Activated CD4-positive, CD25-positive, alpha-beta regulatory T cell (primary cell): ENCODE measurements at places on chromosomes 6 and 20.

GRCh38 chr6:53956068-53956711 is 155.1 kb upstream of the MLIP start:
- no peak for DNase-seq

DNA sequence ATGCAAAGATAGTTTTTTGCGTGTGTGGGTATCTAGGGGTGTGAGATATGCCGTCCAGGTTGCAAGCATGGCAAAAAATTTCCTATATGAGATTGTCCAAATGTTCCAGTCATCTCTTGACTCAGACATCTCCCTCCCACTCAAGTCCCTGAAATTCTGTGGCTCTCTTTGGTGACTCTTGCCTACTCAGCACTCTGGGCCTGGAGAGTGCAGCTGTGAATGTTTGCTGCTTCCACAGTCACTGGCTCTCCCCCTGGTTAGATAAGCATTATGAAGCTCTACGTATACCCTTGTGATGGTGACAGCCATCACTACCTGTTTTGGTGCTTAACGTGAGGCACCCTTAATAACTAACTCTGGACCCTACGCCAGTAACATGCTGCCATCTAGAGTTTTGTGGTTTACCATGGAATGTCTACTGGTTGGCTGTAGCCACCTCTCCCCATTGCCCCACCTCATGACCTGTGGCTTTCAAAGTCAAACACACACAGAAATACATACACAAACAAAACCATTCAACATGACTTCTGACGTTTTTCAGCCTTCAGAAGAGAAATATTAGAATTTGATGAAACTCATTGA is 621.9 kb upstream of the CITED2 start:
- no peak for DNase-seq

GRCh38 chr20:60372822-60373221 is 414.6 kb downstream of the CDH26 start:
- no peak for DNase-seq

DNA sequence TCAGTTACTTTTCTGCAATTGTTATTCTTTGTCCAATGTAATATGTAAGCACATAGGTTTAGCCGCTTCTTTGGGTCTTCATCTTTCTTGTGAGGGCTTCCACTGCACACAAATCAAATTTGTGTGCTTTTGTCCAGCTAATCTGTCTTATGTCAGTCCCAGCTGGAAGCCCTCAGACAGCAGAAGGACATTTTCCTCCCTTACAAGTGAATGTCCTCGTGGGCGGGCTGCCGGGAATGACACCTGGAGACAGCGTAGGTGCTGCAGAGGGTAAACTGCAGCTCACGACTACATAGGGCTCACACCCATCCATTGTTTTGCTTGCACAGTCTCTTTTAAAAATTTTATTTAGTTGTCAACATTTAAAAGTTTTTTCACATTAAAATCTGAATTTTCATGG is 24.6 kb upstream of the PPP1R14C start:
- no peak for DNase-seq

DNA sequence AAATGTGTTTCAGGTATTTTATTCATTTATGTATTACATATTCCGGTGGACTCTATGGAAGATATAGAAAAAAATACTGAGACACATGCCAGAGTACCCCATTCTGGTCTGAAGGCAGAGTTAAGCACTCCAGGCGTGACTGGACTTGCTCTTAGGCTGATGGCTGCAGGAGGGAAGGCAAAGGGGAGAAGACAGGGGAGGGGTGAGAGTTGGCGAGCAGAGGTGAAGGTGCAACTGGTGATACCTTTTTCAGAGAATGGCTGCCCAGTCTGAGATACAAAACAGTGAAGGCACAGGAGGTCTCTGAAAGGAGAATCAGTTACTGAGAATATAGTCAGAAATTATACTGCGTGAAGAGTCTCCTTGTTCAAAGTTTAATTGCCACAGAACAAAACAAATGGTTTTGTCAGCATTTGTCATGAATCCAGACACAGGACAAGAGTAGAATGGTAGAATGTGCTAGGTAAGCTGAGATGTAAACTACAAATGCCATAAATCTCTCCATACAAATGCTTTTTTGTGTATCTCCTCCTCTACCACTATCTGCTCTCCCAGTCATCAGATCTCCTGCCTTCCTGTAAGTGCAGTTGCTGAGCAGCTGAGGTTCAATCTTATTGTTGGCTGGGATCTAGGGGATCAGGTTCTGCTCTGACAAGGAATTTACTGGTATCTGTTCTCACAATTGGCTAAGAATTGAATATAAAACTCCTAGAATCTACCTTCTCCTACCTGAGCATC is 104.2 kb upstream of the DST start:
- DNase-seq: no peak

- no peak for DNase-seq
Measured at GRCh38 chr6:81235512-81235911, 517.0 kb downstream of the TENT5A start.

DNA sequence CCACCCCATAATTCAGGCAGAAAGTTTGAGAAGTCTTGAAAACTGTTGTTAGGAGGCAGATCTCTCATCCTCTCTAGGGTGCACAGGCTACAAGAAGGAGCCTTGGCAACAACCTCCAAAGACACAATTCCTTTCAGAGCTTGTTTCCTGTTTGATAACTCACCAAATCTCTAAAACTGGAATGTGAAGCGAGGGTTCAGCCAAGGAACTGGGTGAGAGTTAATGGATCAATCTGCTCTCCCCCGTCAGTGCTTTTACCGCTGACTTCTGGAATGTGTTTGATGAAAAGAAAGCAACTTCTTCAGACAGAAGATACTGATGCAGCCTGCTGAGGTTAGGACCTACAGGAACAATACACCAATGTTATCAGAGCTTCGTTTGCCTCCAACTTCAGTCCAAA is 171.8 kb upstream of the BMP2 start:
- no peak for DNase-seq

DNA sequence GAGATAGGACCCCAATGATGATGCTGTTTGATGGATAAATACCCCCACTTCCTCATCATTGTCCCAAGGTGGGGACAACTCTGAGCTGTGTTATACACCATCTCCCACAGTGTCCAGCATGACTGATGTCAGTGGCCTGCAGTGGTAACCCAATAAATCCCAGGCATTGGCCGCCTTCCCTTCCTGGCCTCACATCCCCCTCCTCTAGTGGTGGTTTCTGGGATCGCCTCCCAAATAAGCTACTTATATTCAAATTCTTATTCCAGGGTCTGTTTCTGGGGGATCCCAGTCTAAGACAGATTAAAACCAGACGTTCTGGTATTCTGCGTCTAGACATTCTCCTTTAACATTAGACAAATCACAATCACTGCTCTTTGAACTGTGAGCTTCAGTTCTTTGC is 90.6 kb downstream of the SCP2D1 start:
- no peak for DNase-seq

DNA sequence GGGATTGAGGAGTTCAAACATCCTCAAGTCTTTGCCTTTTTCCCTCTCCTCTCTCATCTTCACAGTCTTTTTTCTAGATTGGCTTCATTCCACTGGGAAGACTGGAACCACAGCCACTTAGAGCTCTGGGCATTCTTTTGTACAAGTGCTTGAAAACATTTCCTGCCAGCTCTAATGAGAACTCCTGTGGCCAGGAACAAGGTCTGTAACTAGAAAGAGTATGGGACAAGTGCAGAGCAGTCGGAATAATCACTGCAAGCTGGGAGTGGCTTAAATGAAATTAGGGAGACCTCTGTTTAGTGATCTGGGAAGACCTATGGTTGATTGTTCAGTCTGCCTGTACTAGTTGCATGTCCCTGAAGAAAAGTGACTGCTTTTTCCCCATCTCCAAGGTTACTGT is 41.0 kb upstream of the SMIM8 start:
- DNase-seq: no peak

DNA sequence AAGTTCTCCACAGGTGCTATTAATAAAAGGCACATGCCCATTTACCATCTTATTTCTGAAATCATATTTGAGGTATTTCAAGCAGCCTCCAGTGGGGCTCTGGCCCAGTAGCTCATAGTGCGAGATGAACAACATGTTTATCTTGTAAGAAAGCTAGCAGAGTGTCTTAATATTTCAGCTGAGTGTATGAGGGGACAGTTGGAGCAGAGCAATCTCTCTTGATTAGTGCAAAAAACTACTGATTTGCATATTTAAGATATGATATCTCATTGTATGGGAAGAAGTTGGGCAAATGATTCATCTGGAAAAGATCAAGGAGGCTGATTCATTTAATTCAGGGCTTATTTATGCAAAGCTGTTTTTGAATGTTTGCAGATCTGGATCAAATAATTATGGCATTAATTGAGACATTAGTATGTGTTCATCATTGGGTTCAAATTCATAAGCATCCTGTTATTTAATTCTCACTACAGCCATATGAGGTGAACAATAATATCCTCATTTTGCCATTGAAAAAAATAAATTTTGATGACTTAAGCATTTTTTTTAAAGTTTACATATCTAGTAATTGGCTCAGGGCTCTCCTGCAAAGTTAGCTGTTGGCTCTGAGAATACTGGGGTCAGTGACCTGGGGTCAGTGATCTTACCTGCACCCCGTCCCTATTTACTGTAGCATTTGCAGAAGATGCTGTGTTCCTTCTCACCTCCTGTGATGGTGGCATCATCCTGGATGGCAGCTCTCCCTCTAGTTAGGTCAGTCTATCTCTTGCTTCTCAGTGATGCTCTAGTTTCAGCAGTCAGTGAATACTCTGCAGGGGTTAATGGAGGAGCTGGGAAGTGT is 24.1 kb upstream of the GCLC start:
- no peak for DNase-seq

GRCh38 chr6:352474-352873 is 39.1 kb upstream of the IRF4 start:
- no peak for DNase-seq

- no peak for DNase-seq
Measured at GRCh38 chr6:106927531-106928398, 46.8 kb downstream of the CD24 start.

- no peak for DNase-seq
Measured at GRCh38 chr20:46229478-46230105, 78.7 kb downstream of the CDH22 start.

GRCh38 chr6:43953256-43953655 is 174.0 kb downstream of the MRPL14 start:
- DNase-seq: no peak

- DNase-seq: no peak
Measured at GRCh38 chr20:5065879-5066383, 53.8 kb downstream of the PCNA start.

DNA sequence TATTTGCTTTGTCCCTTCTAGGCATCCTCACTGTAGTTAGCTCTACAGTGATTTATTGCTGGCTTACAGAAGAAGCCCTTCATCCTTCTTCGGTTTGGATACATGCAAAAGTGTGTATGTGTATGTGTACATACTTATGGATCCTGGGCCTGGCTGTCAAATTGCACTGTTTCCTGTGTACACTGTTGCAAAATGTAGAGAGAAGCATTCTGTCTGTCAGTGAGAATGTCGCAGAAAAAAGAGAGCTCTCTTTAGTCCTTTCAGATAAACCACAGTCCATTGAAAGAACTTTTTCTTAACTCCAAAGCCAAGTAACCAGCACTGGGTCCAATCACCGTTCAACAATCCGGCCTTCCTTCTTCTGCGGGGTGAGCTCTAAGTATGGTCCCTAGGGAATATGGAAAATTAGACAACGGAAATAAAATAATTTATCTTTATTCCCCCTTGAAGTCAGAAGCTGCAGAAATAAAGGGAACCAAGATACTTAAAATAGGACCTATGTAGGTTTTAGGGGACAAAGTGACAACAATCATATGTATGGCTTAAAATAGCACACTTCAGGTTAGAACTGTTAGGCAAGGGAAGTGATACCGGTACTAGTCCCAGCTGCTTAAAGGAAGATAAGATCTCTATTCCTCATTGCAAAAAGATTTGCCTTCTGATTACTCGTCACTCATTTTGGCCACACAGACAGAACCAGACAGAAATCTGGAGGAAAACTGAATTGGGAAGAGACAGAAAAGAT is 107.0 kb downstream of the CD83 start:
- DNase-seq: no peak

GRCh38 chr6:106517706-106518105 is 111.6 kb downstream of the RTN4IP1 start:
- no peak for DNase-seq
